NCI-H1105 (cell line): ENCODE measurements at places on chromosomes 12 and 14.
A peak's percentile ranks its signal among the peaks of the same experiment; 100 is the strongest.

GRCh38 chr12:88623777-88624548 lies 43.7 kb upstream of the KITLG start:
- DNase-seq: no peak

DNA sequence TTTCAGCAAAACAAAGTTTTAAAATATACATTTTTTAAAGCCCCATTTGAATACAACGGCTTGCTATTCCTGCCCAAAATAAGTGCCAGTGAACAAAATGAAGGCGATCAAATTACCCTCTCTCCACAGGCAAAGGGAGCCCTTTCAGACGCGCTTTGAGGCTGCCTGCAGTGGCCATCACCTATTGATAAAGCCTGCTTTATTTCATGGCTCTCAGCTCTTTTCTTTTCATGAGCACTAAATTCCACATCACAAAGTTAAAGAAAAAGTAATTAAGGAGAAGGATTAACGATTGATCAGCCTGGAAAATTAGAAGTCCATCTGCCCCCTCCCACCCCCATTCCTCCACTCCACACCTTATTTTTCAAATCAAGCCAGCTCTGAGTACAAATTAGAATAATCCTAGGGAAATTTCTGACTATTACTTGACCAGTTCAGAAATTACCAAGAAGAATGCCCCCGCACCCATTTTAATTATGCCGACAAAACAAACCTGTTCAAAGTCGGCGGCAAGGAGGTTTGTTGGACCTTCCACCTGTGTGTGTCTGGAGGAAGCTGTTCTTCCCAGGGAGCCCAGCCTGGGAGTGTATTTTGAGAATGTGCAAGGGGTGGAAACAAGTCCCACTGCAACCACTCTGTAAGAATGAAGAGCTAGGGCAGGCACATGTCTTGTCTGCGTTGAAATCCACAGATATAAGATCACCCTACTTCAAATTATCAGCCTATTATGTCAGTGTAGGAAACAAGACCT lies 64.2 kb upstream of the RIC8B start:
- DNase-seq: peak; percentile 32

GRCh38 chr14:76080025-76080424 lies 71.7 kb upstream of the GPATCH2L start:
- DNase-seq: no peak

- DNase-seq: peak; percentile 27
Measured at GRCh38 chr12:2017546-2018337, 13.5 kb upstream of the DCP1B start.

- DNase-seq: no peak
Measured at GRCh38 chr14:104230119-104230815, 91.9 kb downstream of the KIF26A start.

DNA sequence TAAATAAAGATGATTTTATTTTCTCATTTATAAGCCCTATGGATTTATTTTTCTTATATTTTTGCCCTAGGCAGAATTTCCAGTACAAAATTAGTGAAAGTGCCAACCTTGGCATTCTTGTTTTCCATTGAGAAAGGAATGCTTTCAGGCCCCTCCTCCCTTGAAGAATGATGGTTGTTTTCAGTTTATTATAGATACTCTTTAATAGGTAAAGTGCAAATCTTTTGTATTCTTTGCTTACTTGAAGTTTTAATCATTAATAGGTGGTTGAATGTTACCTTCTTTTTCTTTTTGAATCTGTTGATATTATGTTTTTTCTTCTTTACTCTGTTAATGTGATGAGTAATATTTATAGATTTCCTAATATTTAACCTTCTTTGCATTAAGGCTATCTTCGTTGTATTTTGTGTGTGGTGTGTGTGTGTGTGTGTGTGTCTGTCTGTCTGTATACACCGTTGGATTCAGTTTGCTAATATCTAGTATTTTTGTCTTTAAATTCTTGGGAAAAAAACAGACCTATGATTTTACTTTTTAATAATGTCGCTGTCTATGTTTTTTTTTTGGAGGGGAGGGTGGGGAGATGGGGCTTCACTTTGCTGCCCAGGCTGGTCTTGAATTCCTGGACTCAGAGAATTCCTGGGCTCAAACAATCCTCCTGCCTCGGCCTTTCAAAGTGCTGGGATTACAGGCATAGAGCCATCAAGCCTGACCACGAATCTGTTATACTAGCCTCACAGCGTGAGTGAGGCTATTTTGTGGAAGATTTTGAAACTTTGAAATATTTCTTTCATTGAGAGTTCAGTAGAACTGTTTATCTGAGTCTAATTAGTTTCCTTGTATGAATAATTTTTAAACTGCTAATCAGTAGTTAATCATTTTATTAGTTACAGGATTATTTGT lies 13.5 kb downstream of the SRGAP1 start:
- no peak for DNase-seq

DNA sequence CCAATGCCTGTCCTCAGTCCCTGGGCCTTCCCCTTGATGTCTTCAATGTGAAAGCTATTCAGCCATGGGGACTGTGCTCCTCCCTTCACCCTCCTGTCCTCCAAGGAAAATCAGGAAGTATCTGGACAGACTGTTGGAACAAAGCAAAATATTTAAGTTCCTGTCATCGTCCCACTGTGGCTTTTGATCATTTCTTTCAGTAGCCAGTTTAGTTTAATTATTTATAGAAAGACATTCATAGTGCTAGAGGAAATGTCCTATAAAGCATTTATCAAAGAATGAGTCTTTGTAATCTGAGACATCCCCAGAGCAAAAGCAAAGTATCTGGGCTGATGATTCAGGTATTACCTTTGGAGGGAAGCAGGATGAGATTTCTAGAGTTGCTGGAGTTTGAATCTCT lies 254.1 kb downstream of the NRXN3 start:
- no peak for DNase-seq

GRCh38 chr14:77409131-77409533 lies 14.2 kb downstream of the NOXRED1 start:
- DNase-seq: no peak

GRCh38 chr12:116990971-116991966 lies 80.5 kb downstream of the FBXW8 start:
- DNase-seq: no peak

DNA sequence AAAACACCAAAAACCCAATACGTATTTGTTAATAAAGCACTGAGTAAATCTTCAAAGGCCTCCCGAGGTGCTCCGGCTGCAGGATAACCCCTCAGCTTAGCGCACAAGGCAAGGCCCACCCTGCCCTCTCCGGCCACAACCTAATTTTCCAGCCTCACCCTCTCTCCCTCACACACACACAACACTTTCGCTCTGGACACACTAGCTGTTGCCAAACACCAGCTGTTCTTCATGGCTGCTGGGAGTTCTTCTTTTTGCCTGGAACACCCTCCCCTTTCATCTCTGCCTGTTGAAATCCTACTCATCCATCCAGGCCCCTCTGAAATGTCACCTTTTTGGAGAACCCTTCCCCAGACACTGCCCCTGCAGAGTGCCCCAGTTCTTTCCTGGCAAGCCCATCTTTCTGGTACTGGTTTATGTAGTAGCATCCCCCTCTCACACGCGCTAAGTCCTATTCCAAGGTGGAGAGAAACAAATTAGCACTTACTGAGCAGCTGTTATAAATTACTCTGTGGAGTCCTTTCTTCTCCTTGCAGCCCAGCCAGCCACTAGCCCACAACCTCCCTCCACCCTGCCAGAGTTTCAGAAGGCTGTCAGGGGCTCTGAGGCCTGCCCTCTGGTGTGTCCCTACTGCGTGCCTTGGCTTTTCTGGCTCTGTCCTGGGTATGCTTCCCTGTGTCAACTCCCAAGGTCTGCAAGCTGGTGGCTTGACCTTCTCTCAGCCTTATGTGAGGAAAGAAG lies 805 bp upstream of the CRACR2A start:
- DNase-seq: no peak

DNA sequence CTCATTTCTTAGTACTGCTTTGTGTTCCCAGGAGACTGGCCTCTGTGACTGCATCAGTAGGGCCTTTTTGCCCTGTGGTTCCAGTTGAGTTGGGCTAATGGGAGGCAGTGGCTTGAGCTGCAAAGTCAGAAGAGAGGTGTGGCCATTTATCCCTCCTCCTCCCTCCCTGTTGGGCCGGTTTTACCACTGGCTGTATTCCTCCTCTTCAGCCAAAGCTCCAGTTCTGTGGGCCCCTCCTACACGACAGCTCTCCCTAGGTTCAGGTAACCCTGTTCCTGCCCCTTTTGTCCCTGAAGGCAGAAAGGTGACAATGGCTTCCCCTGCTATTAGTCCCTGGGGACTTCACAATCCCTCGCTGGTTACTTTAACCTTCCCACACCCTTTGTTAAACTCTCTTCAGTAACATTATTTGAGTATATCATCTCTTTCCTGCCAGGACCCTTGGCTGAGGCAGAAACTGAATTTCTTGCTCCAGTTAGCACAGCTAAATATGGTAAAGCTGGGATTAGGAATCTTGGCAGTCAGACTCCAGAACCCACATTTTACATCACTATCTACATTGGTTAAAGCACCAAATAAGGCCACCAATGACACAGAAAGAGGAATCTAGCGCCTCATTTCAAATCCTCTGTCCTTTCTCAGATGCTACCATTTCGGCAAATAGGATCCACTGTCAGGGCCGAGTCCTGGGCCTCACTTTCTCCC lies 121.9 kb upstream of the SLC35F4 start:
- DNase-seq: no peak

GRCh38 chr12:30969606-30970395 lies 43.3 kb downstream of the TSPAN11 start:
- DNase-seq: no peak

DNA sequence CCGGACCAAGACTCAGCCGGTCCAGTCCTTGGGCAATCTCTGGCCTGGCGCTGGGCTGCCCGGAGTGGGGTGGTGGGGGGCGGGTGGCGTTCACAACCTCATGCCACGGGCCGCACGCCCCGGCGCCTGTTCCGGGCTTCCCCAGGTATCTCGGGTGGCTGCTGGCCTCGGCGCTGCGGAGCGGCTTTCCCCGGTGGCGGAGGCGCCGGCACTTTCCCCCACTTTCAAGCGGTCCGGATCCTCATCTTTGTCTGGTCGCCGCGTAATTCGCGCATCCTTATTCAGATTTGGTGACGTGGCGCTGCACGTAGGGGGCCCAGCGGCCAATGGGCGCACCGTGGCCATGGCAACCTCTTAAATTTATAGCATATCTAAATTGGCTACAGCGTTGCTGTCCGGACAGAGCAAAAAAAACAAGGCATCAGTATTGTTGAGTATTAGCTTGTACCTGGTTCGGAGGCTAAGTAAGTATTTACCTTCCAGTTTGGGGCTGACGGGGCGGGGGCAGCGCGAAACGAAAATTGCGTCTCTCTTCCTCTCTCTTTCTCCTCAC lies at the start of gene LHX5:
Gene LHX5, minus strand, starts transcription at position 253 of the 553 bp plus-strand sequence. CDS start 373 bp downstream, outside the sequence.
- peak; percentile 40 for DNase-seq

GRCh38 chr12:130111965-130112496 lies 50.2 kb upstream of the FZD10 start:
- no peak for DNase-seq

DNA sequence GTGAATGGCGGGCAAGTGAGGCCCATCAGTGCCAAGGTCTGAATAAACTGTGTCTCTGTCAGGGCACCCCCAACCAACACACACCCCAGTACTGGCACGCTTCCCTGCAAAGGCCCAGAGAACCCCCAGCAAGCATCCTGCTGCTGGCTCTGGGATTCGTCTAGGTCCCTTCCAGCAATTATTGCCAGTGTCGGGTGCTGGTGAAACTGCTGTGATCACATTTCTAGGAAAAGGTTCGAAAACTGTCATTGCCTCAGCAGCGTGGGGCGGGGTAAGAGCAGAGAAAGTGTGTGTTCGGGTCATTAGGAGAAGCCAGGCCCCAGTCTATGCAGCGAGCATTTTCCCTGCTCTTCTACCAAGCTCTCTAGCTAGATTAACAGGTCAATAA lies 2.5 kb downstream of the FAM222A start:
- no peak for DNase-seq

DNA sequence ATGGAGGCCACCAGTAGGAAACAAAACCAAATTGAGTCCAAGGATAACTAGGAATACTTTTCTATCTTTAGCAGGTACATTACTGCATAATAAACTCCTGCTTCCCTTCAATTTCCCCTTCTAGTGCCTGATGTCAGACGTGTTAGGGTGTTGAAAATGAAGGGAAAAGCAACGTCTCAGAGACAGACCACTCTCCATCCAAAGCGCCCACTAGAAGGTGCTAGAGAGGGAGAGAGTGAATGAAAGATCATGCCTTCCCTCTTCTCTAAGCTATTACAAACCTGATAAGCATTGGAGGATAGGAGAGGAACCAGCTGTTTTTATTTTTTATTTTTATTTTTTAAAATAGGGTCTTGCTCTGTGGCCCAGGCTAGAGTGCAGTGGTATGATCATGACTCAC lies 64.1 kb downstream of the ZNF641 start:
- no peak for DNase-seq

DNA sequence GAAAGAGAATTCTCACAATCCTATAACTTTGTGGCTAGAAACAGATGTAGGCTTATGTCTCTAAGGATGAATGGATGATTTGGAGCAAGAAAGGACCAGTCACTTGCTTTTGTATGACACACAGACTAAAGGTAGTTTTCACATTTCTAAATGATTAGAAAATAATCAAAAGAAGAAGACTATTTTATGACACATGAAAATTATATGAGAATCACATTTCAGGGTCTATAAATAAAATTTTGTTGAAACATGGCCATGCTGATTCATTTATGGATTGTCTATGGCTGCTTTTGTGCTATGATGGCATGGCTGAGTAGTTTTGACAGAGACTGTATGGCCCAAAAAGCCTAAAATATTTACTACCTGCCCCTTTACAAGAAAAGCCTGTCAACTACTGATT lies 49.4 kb upstream of the FRMD6 start:
- DNase-seq: no peak

DNA sequence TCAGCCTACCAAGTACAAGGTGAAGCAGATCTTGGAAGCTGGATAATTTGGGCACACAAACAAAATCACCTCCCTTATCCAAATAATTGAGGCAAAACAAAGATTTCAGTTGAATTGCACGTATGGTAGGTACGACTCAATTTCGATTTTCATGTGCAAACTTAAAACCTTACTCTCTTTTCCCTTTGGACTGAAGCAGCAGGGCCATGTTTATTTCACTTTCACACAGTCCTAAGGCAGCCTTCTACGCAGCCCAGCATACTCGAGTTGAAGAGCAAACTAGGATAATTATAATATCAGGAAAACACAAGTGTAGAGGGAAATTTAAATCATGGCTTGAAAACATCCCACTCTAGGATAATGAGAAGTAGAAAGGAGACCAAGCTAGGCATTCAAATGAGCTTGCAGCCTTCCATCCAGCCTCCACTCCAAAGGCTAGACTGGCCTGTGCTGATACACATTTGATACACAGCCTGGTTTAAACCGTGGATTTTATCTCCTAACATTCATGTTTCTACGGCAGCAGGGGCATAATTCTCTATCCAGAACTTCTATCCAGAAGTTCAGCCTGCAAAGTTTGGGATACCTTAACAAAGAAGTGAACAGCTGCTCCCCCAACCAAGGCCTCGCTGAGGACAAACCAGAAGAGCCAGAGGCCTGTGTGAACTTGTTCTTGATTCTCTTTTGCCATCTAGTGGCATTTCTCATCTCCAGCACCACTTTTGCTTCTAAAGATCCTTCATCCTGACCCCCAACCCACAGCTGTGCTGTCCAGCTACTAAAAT lies 2.4 kb upstream of the RNASE7 start:
- peak; percentile 30 for DNase-seq

GRCh38 chr12:66302827-66303169 lies 505 bp downstream of the HELB start:
- no peak for DNase-seq
